ENCODE measurements at places on chromosomes 13 and 19. TPM values are rescaled to one million over a fixed set of nuclear protein-coding genes. Genes with fewer than 3 reads are reported as not detected.

GRCh38 chr13:54627646-54628372 is 1599.2 kb downstream of the OLFM4 start:
- no peak for DNase-seq

DNA sequence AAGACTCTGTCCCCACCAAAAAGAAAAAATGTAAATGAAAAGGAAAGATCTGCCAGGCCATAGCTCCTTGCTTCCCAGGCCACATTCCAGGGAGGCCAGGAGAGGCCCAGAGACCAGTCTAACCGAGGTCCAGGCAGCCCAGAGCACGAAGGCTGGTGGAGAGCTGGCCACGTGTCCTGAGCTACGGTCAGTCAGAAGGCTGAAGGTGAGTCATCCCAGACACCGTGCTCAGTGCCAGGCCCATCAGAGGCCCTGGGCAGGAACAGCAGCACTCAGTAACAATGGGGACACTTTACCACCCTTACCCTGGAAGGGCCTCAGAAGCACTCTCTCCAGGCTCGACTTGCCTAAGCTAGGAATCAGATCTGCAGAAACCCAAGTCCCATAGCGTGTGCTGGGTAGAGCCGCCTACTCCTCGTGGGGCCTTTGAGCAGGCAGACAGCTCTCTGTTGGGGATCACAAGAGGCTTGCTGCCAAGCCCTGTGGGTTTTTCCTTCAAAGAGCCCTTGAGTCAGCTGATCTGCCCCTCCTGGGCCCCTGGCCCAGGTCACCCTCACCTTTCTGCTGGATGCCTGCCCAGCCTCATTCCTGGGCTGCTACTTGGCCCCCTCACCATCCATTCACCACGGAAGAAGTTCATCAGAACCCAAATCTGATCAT is 11.6 kb upstream of the DNMT1 start:
- DNase-seq = no peak

Gene NLRP9
- total RNA-seq = not detected

DNA sequence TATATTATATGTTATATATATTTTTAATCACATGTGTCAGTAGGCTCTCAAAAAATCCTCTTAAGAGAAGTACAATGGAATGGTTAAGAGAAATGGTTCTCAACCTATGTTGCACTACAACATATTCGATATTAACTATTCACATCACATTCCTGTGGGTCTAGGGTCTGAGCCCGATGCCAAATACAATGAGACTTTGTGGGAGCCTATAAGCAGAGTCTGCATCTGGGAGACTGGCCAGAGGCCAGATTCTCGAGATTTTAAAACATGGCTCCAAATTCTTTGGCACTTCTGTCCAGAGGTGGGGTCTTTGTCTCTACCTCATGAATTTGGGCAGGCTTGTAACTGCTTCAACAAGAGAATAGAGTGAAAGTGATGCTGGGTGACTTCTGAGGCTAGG is 79.4 kb upstream of the NBEA start:
- no peak for DNase-seq

- no peak for DNase-seq
Observed at GRCh38 chr19:21612403-21612872, 107.0 kb downstream of the ZNF429 start.
